ENCODE measurements at places on chromosomes 11 and 22.

GRCh38 chr22:30994960-30995359 is 25.9 kb downstream of the TUG1 start:
- DNase-seq = no peak

- no peak for DNase-seq
These were observed 1.9 kb downstream of the MDK start for GRCh38 chr11:46383404-46383758.

DNA sequence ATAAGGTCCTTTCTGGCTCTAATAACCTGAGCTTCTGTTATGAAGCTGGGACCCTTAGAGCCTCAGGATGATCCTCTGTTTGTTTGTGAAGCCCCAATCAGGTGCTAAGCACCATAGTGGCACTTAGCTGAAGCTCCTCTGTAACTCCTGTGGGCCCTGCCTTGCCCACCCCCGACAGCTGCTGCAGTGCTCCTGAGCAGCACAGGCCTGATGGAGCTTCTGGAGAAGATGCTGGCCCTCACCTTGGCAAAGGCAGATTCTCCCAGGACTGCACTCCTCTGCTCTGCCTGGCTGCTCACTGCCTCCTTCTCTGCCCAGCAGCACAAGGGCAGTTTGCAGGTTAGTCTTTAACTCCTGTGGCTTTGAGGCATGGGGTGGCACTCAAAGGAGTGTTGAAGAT is 19.0 kb upstream of the CCDC134 start:
- DNase-seq = no peak

- no peak for DNase-seq
These were observed 3.7 kb downstream of the PPM1F start for GRCh38 chr22:21948824-21949568.

DNA sequence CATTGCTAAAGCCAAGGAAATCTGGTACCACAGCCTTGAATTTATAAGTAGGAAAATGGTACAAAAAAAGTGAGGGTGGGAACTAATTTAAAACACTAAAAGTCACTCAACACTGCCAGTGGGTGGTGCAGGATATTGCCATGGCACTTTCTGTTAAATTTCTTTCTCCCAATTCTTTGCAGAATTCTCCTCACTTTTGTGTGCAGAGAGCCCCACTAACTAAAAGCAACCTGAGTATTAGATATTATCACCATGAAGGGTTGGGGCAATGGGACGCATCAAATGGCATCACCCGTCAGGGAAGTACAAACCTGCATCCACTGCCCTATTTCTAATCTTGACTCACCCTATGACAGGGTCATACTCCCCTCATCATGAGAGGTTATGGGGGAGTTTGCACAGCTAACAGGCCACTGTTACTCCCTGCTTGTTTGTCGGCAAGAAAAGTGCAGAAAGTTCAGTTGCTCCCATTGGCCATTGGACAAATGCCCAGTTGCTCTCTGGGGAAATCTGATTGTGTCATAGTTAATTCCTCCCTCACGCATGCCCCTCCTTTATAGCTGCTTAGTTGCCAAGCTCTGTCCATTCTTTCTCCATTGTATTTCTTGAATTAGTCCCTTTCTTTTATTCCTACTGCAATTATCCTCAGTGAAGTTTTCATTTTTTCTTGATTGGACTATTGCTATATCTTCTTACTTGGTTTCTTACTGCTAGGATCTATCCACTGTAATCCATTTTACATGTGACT is 93.8 kb upstream of the BLID start:
- no peak for DNase-seq

DNA sequence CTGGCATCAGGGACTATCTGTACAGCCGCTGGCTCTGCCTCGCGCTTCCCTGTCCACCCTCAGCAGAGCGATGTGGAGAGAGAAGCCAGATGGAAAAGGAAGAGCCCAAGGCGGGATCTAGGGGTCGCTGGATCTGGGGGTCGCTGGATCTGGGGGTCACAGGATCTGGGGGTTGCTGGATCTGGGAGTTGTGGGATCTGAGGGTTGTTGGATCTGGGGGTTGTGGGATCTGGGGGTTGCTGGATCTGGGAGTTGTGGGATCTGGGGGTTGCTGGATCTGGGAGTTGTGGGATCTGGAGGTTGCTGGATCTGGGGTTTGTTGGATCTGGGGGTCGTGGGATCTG is 2.0 kb upstream of the MS4A10 start:
- DNase-seq = no peak

DNA sequence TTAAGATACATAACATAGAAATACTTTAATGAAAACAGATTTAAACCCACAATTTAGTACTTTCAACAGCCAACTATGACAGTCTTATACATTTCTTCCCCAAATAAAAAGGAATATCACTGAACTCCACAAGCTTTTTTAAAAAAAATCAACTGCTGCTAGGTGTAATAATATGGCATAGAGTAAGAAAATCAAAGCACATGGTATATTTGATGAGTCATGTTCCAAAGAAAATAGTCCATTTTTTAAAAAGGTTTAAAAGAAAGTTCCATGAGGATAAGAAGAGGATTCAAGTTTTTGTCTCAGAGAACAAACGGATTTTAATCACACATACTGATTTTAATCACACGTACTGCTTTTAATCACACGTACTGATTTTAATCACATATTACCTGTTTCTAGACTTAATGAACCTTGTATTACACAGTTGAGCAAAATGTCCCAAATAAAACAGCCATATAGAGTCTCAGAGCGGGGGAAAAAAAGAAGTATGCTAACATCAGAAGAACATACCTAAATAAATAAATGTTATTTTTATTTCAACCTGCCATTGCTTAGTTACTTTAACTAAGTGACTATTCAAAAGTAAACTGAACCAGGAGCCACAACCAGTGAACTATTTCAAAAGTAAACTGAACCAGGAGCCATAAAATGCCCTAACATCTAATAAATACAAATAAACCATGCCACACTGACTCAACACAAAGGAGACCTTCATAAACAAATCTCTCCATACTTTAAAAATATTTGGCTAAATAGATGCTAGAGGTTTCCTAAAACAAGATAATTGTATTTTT is 198.4 kb downstream of the SBF2 start:
- DNase-seq = no peak

DNA sequence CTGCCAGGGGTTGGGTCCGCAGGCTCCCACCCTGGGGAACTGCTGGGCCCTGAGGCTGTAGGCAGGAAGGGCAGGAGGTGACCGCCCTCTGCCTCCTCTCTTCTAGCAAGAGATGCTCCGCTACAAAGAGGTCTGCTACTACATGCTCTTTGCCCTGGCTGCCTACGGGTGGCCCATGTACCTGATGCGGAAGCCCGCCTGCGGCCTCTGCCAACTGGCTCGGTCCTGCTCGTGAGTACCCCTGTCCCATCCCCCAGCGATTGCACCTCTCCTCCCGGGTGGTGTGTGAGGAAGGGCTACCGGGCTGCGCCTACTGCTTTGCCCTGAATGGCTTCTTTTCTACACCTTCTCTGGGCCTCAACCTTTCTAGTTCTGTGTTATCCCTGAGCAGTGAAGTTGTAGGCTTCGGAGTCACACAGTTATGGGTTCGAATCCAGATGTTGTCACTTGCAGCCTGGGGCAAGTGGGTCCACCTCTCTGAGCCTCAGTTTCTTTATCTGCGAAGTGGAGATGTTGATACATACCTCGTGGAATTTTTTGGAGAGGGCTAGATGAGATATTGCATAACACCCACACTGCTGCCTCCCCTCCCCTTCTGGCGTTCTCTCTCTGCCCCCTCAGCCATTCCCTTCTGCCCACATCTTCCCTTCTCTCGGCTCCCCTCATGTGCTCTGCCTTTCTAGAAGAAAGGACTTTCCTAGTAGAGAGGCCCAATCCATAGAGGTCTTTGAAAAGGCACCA is 21.1 kb upstream of the MYRF start:
- no peak for DNase-seq

DNA sequence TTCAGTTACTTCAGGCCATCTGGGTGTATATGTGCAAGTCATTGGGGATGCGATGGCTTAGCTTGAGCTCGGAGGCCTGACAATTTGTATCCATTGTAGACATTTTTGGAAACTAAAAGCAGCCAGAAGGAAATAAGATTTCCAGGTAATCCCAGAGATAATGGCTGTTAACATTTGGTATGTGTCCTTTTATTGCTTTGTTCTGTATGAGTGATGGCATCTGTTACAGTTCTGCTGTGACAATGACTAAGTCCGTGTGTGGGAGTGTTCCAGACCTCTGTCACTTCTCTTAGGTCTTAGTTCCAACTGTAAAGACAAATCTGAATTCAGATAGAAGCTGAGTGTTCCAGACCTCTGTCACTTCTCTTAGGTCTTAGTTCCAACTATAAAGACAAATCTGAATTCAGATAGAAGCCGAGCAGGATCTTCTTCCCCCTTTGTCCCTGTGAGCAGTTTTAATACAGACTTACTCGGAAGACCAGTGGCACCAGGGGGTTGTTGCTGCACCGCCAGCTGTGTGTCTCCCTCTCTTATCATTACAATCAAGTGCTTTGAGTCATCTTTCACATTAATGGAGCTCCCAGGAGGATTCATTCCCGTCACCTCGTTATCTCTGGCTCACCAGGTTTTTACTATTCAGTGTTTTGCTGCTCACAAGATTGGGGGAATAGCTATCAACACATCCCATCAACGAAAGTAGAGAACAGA is 190.9 kb upstream of the SORL1-AS1 start:
- DNase-seq = no peak

GRCh38 chr11:94649254-94649653 is 82.1 kb downstream of the PIWIL4 start:
- no peak for DNase-seq

DNA sequence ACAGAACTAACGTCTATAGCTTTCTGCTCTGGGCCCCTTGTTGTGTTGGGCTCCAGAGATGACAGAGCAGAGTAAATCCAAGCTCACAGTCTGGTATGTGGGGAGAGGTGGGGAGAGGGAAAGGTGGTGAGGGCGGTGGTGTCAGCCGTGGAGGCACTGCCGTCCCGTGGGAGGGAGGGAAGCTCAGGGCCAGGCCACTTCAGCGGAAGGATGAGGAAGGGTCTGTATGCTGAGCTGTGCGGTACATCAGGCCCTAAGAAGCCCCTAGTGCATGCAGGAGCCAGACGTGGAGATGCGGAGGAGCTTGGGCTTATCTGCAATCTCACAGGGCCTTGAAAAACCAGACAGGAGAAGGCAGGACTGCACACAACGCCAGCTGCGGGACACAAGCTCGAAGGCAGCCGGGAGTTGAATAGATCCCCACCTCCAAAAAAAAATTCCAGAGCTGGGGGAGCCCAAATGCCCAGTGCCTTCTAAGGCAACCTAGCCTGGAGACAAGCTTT is 1.5 kb downstream of the KRTAP5-5 start:
- DNase-seq = no peak

DNA sequence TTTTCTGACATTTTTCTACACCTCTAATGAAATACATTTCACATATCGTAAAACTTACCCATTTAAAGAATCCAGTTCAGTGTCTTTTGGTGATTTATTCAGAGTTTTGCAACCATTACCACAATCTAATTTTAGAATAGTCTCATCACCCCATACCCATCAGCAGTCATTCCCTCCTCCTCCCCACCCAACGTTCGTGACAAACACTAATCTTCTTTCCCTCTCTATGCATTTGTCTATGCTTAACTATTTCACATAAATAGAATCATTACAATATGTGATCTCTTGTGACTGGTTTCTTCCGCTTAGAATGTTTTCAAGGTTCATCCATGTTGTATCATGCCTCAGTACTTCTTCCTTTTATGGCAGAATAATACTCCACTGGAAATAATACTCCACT is 9.5 kb downstream of the TTC28 start:
- DNase-seq = no peak

DNA sequence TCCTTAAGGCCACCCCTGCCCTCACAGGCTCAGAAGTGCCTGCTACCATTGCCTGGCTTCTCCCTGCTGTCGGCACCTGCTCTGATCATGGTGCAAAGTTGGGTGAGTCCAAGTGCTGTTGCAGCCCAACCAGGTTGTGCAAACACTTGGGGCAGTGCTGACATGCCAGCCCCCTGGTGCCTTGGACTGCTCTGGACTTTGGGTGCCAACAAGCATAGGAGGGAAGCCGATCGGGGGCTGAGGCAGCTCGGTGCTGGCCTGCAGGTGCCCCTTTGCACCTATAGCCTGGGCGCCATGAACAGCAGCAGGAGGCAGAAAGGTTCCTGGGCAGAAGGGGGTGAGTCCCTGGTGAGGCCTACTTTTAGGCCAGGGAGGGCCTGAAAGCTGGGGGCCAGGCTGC is 113.0 kb downstream of the ARHGAP20 start:
- no peak for DNase-seq

- no peak for DNase-seq
These were observed 745.6 kb downstream of the NELL1 start for GRCh38 chr11:21414953-21415352.

GRCh38 chr11:64185175-64185692 is 737 bp upstream of the STIP1 start:
- DNase-seq = no peak

- DNase-seq = no peak
These were observed 5.2 kb downstream of the NUMA1 start for GRCh38 chr11:72075109-72075508.

- DNase-seq = no peak
These were observed 190.2 kb downstream of the BUD13 start for GRCh38 chr11:116582571-116582970.

DNA sequence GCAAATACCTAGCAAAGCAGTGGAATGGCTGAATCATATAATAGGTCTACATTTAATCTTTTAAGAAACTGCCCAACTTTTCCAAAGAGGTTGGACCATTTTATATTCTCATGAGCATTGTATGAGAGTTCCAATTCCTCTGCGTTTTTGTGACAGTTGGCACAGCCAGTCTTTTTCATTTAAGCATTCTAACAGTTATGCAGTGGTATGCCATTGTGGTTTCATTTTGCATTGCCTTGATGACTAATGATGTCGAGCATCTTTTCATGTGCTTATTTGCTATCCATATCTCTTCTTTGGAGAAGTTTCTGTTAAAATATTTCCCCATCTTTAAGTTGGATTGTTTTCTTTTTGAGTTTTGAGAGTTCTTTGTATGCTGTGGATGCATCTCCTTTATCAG is 38.7 kb downstream of the EIF3F start:
- DNase-seq = no peak

DNA sequence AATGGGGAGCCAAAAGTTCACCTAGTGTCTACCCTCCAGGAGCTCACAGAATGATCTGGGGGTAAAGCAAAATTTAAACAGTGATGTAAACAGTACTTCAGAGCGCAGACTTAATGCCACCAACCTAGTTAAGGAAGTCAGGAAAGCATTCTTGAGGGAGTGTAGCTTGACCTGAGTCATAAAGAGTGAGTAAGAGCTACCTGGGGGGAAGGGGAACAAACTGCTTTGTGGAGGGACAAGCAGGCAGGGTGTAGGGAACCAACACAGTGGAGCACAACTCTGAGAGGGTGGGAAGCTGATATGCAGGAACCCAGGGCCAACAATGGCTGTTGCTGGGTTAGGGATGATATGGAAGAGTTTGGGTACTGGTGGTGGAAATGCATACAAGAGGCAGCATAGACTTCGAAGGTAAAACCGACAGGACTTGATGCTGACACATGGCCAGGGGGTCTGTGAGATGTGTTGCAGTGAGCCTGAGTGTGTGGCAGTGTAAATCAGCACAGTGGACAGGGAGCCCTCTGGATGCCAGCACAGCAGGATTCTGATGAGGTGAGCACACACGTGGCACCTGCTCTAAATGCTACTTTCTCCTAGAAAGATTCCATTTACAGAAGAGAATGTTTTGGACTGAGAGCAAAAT is 58.3 kb upstream of the CYP2D6 start:
- DNase-seq = no peak

- DNase-seq = no peak
These were observed 7.0 kb upstream of the CASP12 start for GRCh38 chr11:104905271-104905670.
